ENCODE measurements at places on chromosomes 5 and 9.

DNA sequence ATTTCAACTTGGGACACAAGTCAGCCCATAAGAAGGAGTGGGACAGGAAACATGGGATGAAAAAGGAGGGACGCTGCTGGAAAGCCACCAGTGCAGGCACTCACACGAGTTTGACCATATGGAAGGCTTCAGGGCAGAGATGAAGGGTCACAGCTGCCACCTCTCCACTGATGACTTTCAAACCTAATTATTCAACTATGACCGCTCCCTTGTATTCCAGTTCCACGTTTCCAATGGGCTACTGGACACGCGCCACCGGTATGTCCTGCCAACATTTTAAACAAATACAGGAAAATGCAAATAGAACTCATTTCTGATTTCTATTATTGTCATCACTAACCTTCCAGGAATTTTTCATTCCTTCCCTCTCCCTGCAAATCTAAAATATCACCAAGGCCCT is 134.7 kb downstream of the SLC1A3 start:
- DNase-seq = no peak

DNA sequence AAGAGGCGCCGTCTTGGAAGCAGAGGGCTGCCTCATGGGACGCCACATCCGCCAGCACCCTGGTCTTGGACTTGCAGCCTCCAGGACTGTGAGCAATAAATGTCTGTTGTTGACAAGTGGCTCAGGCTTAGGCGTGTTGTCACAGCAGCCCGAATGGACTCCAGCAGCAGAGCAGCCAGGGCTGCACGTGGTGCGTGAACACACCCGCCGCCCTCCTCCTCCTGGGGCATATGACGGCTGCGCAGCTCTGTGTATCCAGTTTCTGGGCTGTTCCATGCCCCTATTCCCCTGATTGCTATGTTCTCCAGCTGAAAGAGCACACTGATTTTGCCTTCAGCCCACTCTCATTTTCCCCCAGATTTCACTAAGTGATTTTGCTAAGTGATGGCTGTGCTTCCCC is 36.0 kb upstream of the CLPTM1L start:
- no peak for DNase-seq

DNA sequence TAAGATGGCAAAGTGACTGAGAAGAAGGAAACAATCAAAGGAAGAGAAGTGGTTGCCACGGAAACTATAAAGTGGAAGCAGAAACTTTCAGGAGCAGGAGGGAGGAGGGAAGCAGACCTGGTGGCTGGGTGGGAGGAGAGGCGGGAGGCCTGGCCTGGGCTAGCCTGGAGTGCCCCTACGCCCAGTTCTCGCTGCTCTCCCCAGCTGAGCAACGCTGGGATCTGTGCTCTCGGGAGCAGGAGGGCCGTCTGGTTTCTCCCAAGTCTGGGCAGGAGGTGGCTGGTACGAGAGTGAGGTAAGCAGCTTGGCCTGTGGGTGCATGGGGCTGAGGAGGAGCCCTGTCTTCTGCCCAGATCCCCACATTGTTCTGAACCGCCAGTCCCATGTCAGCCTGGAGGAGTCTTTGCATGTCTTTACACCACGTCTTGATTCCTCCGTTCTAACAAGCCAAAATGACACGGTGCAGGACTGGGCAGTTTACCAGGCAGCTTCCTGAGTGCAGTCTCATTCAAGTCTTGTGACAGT is 15.0 kb upstream of the DAB2IP start:
- DNase-seq = no peak

- DNase-seq = no peak
These were observed 166.8 kb downstream of the MUSK start for GRCh38 chr9:110835404-110835803.

DNA sequence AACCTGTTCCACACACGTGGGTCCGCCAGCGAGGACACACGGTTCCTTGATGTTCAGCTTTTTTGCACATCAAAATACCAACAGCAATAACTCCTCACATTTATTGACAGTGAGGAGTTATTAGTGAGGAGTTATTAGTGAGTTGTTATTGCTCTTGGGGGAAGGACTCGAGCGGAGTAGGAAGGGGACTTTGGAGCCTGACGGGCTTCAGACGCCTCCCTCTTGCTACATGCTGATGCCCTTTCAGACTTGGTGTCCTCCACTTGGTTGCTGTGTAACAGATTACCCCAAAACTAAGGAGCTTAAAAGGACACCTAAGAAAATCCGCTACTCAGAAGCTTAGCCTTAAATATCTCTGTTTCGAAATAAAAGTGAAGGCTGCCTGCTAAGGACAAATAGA is 181.9 kb upstream of the MSX2 start:
- DNase-seq = no peak

DNA sequence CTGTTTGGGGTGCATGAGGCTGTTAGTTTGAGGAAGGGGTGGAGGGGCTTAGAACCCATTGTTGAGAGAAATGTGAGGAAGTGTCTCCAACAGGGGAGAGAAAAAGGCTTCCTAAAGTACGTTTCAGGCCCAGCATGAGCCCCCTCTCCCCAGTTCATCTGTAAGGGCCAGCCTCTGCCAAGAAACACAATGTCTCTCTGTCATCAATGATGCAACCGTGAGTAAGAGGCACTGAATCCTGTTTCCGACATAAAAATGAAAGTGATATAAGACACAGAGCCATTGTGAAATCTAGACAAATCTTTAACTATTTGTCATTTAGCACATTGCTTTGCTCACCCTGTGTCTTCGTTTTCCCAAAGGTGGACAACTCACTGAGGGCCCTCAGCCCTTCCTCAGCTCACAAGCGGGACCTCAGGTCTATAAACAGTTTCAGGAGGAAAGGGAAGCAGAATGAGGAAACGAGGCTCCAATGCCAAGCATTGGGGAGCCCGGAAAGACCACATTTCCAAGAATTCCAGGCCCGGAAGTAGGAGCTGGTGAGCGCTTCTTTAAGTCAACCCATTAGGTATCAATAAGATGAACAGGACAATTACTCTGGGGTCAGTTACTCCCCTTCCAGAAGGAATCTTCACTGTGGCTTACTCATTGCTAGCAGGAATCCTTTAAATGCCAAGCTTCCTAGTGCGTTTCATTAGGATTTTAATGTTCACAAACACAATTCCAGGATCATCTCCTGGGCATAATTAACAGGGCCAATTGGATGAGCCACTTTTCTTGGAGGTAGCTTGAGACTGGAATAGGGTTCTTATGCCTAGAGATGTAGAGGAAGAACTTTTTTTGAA is 59.0 kb upstream of the KLF4 start:
- DNase-seq = no peak

DNA sequence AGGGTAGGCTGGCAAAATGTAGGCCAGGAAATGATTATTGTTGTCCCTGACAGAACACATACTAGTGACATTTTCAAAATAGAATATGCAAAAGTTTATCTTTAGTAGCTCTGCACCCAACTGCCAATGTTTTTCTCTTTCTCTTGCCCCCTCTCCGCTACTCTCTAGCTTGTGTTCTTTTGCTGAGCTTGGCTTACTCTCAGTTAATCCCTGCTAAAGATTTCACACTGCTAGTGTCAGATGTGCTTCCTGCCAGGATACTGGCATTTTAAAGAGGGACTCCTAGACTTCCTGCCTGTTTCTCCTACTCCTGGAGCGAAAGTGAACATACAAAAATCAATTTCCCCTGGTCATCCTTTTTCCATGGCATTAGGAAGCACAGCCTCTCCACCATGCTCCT is 260.5 kb downstream of the ARRDC3 start:
- no peak for DNase-seq

DNA sequence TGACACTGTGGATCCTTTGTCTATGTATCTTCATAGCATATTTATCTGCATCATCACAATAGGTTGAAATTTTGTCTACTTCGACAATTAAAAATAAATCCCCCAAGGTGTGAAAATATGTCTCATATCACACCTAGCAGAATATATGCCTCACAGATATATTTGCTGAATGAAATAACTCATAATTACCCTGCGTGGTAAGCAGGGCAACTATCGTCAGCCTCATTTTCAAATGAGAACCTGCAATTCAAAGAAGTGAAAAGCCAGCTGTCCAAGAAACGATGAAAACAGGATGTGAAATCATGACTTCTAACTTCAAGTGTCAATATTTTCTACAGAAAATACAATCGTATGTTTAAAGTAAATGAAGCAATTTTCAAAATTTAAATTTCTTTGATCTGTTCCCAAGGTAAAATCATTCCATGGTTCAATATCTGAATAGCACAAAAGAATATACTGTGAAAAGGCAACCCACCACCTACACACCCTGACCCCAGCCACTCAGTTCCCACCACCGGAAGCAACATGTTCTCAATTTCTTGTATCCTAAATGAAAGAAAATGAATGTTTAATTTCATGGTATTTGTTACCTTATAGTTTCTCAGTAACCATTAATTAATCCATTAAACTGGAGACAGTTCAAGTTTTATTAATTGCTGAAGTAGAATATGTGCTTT is 57.1 kb downstream of the TBCA start:
- no peak for DNase-seq

GRCh38 chr9:127181315-127181580 is 58.8 kb upstream of the ANGPTL2 start:
- DNase-seq = no peak

DNA sequence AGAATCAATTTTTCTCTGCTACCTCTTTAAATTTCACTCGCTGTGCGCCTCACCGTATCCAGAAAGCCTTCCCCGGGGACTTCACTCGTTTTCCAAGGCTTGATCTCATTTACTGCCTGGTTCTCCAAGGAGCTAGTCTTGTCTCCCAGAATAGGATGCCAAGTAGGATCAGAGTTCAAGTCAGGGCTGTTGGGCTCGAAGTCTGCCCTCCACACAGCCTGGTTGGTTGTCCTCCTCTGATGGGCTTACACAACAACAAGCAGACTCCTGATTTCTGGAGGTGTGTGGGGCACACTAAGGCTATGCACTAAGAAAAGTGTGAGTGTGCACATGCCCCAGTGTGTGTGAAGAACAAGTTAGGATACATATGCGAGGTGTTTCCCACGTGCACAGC is 14.0 kb upstream of the TNIP1 start:
- DNase-seq = no peak

DNA sequence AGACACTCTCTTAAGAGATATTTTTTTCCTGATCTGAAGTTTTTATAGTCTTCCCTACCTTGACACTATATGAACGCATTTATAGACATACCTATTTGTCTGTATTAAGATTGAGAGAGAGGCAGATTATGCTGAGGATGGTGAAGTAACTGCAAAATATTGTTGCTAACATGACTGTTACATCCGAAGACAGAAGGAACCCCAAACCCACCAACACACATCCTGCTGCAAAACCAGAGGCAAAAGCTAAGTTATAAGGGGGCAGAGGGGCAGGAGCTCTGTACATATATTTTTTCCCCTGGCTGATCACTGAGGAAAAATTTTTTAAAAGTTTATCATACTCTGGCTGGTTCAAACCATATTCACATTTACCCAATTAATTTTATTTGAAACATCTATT is 279.0 kb downstream of the MLLT3 start:
- no peak for DNase-seq

DNA sequence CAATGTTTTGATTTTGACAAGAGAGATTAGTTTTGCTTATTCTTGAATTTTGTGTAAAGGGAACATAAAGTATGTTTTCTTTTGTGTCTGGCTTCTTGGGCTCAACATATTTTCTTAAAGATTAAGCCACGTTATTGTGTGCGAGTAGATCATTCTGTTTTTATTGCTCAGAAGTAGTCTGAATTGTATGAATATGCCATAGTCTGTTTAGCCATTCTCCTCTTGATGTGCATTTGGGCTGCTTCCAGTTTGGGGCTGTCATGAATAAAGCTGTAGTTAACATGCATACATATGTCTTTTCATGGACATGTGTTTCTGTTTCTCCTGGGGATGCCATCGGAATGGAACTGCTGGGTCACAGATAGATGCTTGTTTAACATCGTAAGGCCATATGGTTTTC is 198.9 kb downstream of the FANCC start:
- DNase-seq = no peak

DNA sequence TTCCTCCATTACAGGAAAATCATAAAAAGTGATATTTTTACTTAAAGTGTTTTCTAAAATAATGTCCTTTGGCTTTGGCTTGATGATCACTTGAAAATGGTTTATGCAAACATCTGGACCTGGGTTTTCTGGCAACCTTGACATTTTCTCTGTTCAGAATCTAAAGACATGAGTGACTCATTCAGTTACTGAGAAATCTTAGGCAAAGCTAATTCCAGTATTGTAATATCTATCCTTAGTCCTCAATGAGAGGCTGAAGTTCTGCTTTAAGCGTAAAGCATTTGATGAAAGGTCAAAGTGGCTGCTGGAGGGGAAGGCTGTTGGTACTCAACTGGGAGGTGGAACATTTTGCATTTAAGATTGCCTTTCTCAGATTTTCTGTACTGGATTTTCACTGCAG is 2.3 kb downstream of the MAN2A1 start:
- no peak for DNase-seq

DNA sequence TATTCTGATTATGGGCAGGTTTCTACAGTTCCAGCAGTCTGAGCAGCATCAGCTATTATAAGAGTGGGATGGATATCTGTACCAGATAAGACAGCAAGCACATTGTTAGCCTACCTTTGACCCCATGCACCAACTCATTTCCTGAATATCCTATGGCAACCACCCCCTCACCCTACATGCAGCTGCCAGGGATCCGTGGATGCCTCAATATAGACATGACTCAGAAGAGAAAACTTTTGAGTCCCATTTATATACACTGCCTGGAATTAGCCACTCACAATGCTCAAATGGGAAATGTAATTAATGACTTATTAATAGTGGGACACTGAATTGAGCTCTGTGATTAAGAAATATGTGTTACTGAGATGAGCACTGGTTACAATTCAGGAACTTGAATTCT is 124.4 kb downstream of the SSBP2 start:
- no peak for DNase-seq

GRCh38 chr9:124079176-124079925 is 67.8 kb downstream of the LHX2 start:
- DNase-seq = no peak

DNA sequence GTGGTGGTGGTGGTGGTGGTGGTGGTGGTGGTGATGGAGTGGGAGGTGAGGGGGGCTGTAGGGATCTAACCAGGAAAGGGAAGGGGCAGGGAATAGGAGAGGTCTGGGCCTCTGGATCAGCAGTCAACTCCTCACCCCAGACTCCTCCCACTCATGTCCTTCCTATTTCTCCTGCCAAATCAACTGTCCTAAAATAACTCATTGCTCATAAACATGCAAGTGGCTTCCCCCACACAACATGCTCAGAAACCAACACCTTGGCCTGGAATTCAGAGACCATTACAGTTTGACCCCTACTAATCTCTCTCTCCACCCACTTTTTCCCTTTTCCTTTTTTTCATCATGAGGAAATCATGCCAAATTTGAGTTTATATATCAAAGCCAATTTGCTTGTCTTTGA is 8.4 kb upstream of the FSD1L start:
- DNase-seq = no peak

DNA sequence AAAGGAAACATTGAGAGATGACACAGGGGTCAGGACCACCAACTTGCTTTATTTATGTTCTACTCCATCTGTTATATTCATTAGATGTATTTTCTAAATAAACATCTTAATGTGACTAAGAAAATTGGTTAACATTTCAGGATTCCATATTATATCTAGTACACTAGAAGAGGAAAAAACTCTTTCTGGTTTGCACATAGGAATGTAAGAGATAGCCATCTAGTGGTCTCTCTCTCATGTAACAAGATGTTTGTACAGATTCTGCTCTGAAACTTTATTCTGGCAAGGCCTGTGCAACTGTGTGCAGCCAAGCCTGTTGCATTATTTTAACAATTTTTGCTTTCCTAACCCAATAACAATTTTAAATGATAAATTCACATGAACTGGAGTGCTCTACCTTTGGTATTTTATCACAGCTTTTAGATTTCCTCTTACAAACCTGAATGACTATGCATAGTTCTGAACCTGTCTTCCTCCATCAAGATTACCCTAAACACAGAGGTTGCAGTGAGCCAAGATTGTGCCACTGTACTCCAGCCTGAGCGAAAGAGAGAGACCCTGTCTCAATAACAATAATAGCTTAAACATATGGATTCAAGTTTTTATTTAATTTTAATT is 148.2 kb downstream of the GIN1 start:
- DNase-seq = no peak
